ENCODE measurements at places on chromosomes 6 and 20. TPM values are rescaled to one million over a fixed set of nuclear protein-coding genes. Genes with fewer than 3 reads are reported as not detected.

NOL7 gene
- total RNA-seq: 95.4 TPM

SNX5 gene
- 159 TPM for total RNA-seq

PSORS1C2 gene
- total RNA-seq: not detected

WFDC13 gene
- not detected for total RNA-seq

GJA1 gene
- total RNA-seq: 14.0 TPM

ARFGEF3 gene
- 8.8 TPM for total RNA-seq

DZANK1 gene
- 2.6 TPM for total RNA-seq

CPXM1 gene
- total RNA-seq: not detected

GFOD1 gene
- 21.8 TPM for total RNA-seq

PDSS2 gene
- 5.4 TPM for total RNA-seq

PFDN6 gene
- 153 TPM for total RNA-seq

IMPG1 gene
- total RNA-seq: not detected

MICAL1 gene
- total RNA-seq: 9.1 TPM

TMEM200A gene
- 0.40 TPM for total RNA-seq

COL11A2 gene
- total RNA-seq: 0.63 TPM

TRIM40 gene
- total RNA-seq: not detected
